ENCODE measurements at places on chromosomes 5 and 9.

DNA sequence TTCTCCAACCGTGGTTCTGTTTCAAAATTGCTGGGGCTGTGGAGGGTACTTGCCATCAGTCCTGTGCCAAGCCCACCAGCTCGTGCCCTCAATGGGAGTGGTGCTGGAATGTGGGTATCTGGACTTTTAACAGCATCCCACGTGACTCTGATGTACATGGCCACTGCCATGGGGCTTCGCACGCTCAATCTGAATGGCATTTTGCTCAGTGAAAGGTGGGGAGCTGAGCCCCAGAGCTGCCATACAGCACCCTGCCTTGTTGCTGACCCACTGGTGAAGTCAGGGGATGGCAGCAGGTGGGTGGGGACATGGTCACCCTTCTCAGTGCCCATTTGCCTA lies 16.6 kb upstream of the SYNPO start:
- DNase-seq: no peak

- no peak for DNase-seq
These were observed 10.0 kb downstream of the SMARCA2 start for GRCh38 chr9:2024888-2025782.

GRCh38 chr5:179371681-179372680 lies 26.7 kb upstream of the ADAMTS2 start:
- no peak for DNase-seq

DNA sequence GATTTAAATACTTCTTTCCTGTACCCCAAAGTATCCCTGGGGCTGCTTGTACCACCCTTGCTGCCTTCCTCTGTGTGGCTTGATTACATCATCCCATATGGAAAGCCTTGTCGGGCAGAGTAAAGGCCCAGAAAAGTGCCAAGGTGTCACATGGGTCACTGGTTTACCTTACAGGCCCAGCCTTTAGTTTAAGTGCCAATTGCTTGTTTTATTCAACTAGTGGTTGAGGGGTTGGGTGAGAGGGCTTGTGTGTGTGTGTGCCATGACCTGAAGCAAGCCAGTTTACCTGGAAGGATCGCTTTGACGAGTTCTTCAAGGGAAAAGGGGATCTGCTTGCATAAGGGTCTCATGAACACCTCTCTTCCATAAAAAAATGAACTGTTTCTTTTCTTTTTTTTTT lies 7.8 kb upstream of the HSPA9 start:
- DNase-seq: no peak

- DNase-seq: no peak
These were observed 151.5 kb downstream of the SLC12A2 start for GRCh38 chr5:128234928-128235641.

GRCh38 chr5:125612181-125612721 lies 811.0 kb upstream of the GRAMD2B start:
- no peak for DNase-seq

- no peak for DNase-seq
These were observed 217.2 kb downstream of the MELK start for GRCh38 chr9:36789886-36790285.

DNA sequence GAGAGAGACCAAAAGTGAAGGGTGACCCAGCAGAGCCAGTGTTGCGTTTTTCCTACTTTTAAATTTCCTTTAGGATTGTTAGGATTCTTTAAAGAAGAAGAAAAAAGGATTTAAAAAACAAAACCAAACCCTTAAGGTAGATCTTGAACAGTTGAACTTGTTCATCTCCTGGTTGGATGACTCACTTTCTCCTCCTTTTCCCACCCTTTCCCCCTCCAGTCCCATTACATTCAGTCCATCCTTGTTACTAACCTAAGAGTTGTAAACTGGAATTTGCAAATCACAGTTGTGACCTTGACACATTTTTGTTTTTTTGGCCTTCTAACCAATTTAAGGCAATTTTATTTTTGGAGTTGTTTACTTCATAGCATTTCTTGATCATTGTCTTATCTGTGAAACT lies 289.2 kb downstream of the ARHGAP26 start:
- no peak for DNase-seq

- no peak for DNase-seq
These were observed 339.9 kb downstream of the ADGRV1 start for GRCh38 chr5:90898326-90899013.

- no peak for DNase-seq
These were observed 13.2 kb upstream of the SLC25A48 start for GRCh38 chr5:135821061-135821801.

GRCh38 chr5:61768692-61769281 lies 436.7 kb downstream of the ZSWIM6 start:
- peak; percentile 14 for DNase-seq

DNA sequence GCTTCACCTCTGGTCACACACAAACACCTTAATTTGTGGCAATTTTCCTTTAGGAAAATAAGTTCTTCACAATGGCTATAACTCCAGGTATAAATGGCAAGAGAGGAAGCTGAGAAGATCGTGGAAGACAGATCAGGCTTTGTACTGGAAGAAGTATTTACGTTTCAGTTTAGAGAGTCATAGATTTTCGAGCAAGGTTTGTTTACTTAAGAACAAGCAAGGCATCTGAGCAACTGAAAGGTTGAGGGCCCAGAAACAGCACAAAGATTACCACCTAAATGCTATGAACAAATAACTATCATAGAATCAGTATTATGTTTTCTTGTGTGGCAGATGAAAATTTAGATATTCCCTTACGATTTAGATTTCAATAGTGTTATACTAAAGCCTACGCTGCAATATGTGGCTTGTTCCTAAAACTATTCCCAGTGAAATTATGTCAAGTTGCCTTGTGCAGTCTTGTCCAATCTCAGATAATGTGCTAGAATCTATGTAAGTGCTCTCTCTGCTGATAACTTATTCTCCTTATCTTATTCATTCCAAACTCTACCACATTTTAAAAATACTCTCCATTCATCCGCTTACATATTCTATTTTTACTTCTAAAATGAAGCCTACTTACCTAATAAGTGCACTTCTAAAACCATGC lies 6.7 kb downstream of the SLCO4C1 start:
- no peak for DNase-seq

- DNase-seq: no peak
These were observed 19.2 kb downstream of the BHMT start for GRCh38 chr5:79130781-79131180.

- DNase-seq: no peak
These were observed 19.7 kb downstream of the CSF2 start for GRCh38 chr5:132093271-132093670.

DNA sequence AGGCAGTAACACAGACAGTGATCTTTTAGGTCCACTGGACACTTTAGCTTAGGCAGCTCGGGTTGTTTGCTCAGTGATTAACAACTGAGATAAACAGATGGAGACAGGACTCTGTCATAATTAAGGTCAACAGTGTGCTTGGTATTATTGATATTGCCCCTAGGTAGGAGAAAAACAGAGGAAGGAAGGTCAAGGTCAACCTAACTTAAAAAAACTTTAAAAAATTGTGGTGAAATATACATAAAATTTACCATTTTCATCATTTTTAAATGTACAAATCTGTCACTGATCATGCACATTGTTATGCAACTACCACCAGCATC lies 2.1 kb upstream of the HSPA4 start:
- DNase-seq: no peak

- no peak for DNase-seq
These were observed 21.3 kb downstream of the NREP start for GRCh38 chr5:111735583-111736270.

DNA sequence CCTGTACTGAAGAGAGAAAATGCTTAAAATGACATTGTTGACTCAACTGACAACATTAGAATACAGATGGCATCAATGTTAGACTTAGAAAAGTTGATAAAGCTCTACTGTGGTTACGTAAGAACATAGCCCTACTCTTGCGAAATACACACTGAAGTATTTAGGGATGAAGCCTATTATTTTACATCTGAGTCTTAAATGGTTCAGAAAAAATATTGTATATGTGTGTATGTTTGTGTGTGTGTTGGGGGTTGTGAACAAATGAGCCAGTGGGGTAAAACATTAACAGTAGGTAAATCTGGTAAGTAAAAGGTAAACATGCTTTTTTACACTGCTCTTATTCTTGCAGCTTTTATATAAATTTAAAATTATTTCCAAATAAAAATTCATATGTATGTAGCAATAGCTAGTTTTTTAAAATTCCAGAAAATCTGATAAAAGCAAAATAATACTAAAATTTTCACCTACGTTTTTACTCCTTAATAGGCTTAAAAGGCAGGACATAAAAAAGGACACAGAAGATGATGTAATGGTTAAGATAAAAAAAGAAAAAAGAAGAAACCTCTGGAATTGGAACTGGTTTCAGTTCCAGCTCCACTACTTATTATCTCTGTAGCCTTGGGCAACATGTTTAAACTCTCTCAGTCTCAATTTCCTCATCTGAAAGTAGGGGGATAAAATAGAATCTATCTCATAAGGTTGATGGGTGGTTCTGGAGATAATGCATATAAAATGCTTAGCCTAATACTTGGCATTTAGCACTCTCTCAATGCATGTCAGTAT lies 44.3 kb downstream of the GARNL3 start:
- no peak for DNase-seq

DNA sequence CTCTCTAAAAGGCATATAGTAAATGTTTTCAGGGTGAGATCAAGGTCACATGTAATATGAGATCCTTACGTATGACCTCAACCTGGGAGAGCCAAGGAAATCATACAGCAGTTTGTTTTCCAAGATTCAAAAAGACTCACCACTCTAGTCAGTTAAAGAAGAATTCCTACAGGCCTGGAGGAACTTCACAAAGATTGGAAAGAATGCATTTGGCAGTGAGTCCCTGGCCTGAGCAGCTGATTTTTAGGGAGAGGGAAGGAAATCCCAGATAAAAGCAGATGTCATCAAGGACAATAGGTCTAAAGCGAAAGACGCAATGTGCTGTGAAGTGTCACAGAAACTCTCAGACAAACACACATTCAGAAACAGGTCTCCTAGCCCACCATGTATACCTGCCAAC lies 424.0 kb upstream of the ZNF462 start:
- no peak for DNase-seq

DNA sequence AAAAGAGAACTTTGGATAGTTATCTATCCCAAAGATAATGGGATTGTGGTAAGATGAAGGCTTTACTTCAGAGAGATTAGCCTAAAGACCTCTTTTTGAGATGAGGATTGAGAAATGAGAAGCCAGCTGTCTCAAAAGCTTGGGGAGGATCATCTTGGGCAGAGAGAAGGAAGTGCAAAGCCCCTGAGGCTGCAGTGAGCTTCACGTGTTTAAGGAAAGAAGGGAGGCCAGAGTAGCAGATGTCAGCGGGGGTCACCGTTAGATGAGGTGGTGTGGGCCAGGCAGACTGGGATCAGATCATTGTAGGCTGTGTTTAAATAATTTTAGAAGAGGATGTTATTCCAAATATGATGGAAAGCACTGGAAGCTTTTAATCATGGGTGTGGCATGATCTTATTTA lies 270.1 kb downstream of the ARHGEF28 start:
- DNase-seq: no peak

- no peak for DNase-seq
These were observed 1175.9 kb upstream of the CDH9 start for GRCh38 chr5:28214292-28214691.

DNA sequence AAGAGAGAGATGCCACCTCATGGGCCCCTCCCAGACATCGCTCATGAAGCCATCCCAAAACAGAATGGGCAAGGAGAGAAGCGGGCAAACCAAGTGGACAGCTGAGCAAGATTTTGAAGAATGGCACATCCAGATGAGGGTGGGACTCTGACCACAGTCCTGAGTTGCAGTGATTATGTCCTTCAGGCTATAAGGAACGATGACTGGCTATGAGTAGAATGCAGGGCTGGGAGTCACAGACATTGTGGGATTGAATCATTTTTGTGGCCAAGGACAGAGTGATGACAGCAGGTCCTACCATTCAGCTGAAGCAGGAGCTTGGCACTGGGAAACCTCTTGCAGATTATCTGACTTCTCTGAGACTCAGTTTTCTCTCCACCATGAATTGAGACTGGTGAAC lies 245.7 kb upstream of the SLC30A5 start:
- DNase-seq: no peak

DNA sequence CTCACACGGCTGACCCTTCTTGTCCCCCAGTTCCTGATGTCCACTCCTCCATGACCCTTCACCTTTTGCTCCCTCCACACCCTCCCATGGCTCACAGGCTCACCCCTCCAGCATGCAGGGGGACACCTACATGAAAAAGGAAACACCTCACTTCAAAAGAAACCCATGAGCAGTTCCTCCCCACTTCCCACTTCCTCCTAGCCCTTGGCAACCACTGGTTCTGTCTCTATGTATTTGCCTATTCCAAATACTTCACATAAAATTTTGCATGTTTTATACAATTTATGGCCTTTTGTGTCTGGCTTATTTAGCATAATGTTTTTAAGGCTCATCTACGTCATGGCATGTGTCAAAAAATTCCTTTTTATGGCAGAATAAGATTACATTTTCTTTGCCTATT lies 100.2 kb upstream of the S1PR3 start:
- DNase-seq: no peak

- DNase-seq: no peak
These were observed 393.5 kb downstream of the DIRAS2 start for GRCh38 chr9:90249094-90249493.

DNA sequence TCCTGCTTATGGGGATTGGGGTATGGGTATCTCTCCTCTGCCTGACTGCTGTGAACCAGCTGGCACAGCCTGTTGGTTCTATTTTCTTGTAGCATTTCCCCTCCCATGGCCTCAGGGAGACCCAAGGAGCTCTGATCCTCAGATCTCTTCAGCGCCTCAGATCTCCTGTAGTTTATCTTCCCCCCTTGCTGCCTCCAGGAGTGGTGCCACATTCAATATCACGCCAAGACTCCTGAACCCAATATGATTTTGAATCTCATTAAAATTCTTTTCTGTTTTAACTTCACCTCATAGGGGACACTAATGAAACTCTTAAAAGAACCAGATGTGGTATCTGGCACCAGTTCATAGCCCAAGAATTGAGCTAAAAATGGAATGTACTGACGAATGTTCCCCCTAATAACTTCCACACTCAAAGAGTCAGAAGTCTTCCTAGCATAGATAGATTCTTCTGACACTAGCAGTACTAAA lies 59.6 kb upstream of the LIFR start:
- no peak for DNase-seq

GRCh38 chr9:102892025-102892424 lies 103.1 kb upstream of the CYLC2 start:
- no peak for DNase-seq

- DNase-seq: no peak
These were observed 93.0 kb downstream of the PCSK5 start for GRCh38 chr9:75983319-75984045.

DNA sequence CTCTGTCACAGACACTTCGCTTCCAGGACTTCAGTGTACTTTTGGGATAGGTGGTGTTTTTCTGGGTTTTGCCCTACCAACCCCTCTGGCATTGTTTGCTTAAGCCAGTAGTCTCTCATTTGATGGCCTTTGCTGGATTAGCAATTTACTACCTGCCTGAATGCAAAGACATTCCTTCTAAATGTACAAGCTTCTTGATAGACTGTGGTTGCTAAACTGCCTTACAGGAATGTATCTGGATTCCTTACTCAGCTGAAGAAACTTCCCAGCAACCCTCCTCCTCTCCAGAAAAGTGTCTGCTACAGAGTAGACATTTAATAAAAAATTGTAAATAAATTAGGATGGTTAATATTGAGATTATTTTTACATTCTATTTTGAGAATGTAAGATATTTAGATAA lies 1916.7 kb downstream of the EFNA5 start:
- no peak for DNase-seq
